ENCODE measurements at places on chromosomes 7 and 10. TPM values are rescaled to one million over a fixed set of nuclear protein-coding genes. Genes with fewer than 3 reads are reported as not detected.

- DNase-seq, result no peak
Observed at GRCh38 chr10:69884686-69885085, 83.0 kb downstream of the COL13A1 start.

GRCh38 chr7:96330193-96330592 lies 8.3 kb upstream of the SLC25A13 start:
- DNase-seq, result no peak

NEURL1 gene
- 6.7 TPM for total RNA-seq

SDK1 gene
- total RNA-seq, result 0.81 TPM

HTR7 gene
- 0.27 TPM for total RNA-seq

PKD2L1 gene
- total RNA-seq, result not detected

AP5Z1 gene
- 53.3 TPM for total RNA-seq

All from hematopoietic multipotent progenitor cell (in vitro differentiated cells).